ENCODE measurements at places on chromosomes 16 and 17.

DNA sequence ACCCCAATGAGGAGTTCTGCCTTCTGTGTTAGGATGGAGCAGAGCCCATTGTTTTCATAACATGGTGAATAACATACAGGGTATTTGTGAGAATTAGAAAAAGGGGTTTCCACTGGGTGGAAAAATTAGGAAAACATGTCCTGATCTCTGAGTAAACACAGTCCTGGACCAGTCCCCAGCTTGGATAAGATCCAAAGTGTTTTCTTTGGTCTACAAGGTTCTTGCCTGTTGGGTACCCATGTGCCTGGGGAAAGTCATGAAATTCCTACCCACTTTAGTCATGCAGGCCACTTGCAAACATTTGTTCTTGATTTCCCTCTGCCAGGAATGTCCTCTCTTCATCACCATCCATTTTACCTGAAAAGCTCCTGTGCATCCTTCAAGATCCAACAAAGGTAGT is 164.8 kb upstream of the DYNLRB2 start:
- DNase-seq, result no peak

GRCh38 chr17:45925311-45925710 is 31.0 kb downstream of the MAPT start:
- DNase-seq, result no peak

DNA sequence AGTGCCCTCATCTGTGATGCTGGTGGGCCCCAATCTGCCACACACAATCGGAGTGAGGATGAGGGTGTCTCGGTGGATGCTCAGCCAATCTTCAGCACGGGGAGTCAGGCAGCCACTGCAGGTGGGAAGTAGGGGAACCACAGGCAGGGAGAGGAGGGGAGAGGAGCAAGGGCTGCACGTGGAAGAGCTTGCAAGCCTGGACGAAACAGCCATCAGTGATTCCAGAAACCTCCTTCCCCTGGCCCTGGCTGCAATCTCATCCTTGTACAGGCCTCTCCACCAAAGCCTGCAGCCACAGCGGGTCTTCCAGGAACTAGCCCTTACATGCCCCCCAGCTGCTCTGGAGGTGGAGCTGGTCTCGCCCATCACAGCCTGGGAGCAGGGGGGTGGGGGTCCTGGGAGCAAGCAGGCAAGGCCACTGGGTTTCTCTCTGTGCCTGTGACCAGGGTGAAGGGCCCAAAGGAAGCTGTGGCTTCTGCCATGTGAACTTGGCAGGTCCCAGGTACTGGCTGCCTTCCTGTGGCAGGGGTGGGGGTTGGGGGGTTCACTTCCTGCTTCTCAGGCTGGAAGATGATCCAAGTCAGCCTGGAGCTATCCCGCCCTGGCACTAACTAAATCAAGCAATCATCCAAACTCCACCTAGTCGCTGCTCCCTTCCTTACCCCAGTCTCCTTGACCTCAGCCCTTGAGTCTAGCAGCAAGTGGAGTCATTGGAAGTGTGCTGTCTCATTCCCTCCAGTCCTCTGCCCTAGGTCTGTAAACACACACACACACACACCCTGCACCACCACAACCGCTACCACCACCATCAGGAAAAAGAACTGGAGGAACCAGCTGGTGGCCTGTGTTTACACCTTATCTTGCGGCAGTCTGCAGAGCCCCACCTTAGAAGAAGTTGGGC is 29.4 kb upstream of the MLKL start:
- no peak for DNase-seq

GRCh38 chr16:13193721-13194120 is 292.3 kb downstream of the SHISA9 start:
- DNase-seq, result no peak

GRCh38 chr16:48539485-48540221 is 70.3 kb downstream of the N4BP1 start:
- DNase-seq, result no peak

DNA sequence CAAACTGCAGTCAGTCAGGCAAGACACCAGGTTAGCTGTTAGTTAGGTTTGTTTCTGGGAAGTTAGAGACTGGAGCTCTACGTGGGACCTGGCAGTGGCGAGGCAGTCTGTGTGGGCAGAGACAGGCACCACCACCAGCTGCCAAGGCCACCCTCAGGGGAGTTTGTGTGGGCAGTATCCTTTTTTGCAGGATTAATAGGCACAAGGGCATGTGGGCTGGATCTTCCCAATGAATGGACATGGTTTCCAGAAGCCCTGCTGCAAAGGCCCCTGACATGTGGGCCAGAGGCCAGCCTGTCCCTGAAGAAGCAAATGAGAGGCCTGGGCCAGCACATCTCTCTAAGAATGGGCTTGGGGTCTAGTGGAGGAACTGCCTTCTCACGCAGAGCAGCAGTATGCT is 19.2 kb upstream of the SREBF1 start:
- DNase-seq, result no peak

DNA sequence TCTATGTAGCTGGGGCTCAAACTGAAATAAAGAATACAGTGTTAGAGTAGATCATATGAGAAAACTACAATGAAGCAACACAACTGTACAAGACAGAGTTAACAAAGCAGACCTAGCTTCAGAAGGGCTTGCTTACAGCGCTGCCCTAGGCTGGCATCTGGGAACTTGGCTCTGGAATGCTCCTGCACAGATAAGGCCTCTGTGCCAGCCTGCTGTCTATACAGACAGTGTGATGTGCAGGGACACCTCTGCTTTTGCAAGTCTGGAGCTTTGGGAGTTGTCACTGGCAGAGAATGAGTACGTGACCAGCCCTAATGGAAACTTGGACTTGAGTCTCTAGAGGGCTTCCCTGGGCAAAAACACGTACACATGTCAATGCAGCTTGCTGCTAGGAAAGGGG is 32.1 kb upstream of the SLC38A8 start:
- DNase-seq, result no peak

DNA sequence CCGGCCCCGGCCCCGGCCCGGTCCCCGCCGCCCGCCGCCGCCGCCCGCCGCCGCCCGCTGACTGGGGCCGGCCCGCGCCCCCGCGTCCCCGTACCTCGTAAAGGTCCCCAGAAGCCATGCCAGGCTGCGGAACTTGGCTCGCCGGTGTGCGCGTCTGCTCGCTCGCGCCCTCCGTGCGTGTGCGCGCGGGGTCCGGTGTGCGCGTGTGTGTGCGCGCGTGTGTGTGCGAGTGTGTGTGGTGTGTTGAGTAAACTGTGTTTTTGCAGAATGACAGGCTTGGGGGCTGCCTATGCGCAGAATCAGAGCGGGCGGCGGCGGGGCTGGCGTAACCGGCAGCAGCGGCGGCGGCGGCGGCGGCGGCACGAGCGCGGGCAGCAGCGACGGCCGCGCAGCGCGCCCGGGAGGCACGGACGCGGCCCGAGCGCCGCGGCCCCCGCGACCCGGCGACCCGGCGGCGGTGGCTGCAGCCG is 307 bp downstream of the CDYL2 start:
- no peak for DNase-seq

DNA sequence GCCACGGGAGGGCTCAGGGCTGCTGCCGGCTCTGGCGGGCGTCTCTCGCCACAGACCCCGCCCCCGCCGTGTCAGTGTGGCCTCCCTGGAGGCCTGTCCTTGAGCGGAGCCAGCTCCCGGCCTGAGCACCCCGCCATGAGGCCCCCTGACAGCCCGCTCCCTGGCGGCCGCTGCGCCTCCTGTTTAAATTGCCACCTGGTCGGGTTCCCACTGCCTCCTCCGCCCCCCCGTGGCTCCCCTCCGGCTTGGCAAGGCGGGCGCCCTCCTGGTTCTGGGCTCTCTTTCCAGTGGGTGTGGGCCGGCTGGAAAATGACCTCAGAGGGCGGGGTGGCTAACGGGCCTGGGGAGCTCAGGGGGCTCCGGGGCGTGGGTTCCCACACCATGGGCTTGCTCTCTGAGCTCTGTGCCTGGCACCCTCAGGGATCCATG is 42.1 kb upstream of the SSTR5 start:
- no peak for DNase-seq

DNA sequence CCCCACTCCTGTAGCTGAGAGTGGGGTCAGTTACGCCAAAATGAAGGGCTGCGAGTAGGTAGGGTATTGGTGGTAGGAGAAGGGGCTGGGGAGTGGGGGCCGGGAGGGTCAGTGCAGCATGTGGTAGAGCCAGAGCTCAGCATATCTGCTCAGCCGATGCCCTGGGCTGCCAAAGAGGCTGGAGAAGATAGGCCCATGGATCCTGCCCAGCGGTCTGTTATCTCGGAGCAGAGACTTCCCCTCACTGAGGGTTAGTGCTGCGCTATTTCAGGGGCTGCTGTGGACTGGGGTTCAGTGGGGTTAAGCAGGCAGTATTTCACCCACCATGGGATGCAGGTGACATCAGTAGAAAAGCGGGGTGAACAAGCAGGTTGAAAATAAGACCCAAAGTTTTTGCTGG is 19.7 kb downstream of the RHBDL3 start:
- DNase-seq, result no peak
